ENCODE measurements at places on chromosomes 2 and 18.

- no peak for DNase-seq
Measured at GRCh38 chr2:191864628-191865374, 17.9 kb upstream of the CAVIN2 start.

- no peak for DNase-seq
Measured at GRCh38 chr2:240205348-240205747, 64.9 kb upstream of the OTOS start.

- no peak for DNase-seq
Measured at GRCh38 chr2:74379851-74380789, at the start of gene DCTN1. Gene DCTN1 (minus strand): TSS chr2:74380311. CDS start chr2:74380037, 274 bp downstream.

DNA sequence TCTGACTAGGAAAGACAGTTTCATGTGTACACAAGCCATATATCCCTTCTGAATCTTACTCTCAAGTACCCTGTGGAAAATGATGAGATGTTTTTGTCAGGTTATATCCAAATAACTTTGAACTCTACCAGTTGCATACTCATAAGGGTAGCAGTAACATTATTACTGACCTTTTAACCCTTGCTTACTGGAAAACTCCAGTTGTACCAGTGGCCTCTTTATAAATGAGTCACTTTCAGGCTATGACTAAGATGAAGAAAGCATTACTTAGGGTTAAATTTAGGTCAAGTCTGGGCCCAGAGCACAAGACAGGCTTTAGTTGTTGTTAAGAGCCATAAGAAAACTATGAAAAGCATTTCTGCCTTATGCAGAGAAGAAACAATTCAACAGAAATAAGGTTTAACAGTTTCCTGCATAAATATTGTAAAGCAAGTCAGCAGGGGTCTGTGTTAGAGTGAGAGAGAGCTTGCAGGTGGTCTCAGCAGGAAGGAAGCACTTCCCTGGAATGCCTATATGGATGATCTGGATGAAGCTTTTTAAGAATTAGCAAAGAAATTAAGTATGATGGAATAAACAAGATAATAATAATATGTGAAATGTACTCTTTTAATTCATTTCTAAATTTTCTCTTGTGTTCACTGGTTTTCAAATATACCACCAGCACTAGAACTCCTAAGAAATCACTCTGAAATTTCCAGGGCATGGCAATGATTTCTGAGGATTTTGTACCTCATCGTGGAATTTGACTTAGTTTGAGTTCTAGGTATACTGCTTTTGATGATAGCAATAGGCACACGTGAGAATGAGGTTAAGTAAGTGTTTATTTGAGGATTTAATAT lies 126.6 kb downstream of the UBE2E3 start:
- no peak for DNase-seq

DNA sequence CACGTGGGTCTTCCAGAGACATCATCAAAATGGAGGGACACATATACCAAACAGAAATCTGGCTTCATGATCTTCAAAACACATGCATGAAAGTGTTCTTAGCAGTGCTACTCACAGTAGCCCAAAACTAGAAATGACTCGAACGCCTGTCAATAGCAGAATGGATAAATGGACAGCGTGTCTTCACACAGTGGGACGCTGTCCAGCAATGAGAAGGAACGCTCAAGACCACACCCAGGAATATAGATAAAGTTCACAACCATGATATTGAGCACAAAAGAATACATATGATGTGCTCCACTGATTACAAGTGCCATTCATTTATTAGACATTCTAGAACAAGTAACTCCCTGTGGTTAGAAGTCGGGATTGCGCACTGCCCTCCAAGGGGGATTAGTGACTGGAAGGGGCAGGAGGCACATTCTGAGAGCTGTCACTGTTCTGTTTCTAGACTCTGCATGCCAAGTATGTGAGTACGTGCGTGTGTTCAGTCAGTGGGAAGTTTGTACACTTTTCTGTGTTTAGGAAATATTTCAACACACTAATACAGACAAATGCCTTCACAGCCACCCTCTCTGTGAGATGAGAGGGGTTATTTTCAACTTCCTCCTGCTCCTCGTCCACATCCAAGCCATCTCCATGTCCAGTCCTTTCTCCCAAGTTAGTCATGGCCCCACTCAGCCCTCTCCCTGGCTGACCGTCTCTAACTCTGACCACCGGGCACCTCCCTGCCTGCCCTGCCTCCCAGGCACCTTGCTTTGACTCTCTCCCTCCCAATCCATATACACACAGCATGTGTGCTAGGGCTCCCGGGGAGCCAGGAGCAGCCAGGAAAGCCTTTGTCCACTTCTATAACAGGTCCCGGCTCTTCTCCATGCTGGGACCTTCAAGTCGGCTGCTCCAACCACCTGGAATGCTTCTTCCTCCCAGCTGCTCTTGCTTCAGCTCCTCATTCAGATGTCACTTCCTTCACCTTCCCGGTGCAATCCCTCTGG lies 26.9 kb upstream of the TNS1 start:
- DNase-seq, result no peak

DNA sequence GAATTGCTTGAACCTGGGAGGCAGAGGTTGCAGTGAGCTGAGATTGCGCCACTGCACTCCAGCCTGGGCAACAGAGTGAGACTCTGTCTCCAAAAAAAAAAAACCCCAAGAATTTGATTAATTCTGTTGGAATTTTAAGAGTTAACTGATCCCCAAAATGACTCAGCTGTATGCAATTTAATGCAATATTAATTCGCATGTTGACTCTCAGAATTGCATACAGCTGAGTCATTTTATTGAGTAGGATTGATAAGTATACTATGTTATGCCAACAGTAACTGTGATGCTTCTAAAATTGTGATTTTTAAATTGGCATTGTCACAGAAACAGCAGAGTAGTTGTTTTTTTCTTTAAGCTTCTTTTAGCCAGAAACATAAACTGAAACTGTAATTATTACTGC lies 19.6 kb downstream of the MSH2 start:
- DNase-seq, result no peak

DNA sequence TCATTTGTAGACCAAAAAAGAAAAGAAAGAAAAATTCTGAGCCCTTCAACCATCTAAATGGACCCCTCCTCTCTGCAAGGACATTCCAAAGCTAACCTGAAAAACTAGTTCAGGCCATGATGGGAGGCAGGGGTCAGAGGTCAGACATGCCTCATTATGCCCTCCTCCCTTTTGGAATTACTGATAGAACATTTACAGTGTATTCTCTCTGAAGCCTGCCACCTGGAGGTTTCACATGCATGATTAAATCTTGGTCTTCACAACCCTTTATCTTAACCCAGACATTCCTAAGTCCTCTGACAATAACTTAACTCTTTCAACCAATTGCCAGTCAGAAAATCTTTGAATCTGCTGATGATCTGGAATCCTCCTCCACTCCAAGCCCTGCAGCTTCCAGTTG lies 86.0 kb downstream of the SPP2 start:
- no peak for DNase-seq
